ENCODE measurements at places on chromosomes 6 and 20.

GRCh38 chr6:13611715-13612114, 3.4 kb upstream of the NOL7 start:
- no peak for DNase-seq

DNA sequence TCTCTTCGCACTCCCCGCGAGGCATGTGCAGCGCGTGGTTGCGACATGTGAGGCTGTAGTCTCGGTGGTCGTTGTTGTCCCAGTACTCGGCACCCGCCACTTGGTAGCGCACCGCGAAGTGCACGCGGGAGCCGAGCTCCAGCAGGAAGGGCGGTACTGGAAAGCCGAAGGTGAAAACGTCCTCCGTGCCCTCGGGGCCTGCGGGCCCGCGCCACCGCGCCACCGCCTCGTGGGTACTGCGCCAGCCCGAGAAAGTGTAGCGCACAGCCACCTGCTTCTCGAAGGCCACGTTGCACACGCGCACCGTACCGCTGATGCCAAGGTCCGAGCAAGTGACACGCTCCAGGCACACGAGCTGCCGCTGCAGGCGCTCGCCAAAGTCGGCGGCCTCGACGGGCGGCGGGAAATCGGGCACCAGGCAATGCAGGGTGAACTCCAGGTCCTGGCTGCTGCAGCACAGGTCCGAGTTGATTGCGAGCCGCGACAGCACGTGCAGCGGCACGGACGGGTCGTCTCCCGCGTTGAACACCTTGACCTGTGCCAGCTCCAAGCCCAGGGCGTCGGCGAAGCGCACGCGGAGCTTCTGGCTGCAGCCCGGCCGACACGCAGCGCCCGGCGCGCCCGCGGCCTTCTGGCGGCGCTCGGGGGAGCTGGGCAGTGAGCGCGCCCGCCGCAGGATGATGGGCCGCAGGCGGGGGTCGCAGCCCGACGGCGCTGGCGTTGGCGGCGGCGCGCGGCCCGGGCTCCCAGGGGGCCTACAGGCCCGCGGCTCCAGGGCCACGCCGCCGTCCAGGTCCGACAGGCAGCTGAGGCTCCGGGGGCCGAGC, 840 bp downstream of the PPP1R3D start:
- no peak for DNase-seq

GRCh38 chr20:53162251-53162835, 190.2 kb downstream of the TSHZ2 start:
- DNase-seq = peak; percentile 79

GRCh38 chr6:14735956-14736486, 509.8 kb upstream of the JARID2 start:
- no peak for DNase-seq

GRCh38 chr6:15243910-15244619, 1.8 kb upstream of the JARID2 start:
- DNase-seq = no peak

DNA sequence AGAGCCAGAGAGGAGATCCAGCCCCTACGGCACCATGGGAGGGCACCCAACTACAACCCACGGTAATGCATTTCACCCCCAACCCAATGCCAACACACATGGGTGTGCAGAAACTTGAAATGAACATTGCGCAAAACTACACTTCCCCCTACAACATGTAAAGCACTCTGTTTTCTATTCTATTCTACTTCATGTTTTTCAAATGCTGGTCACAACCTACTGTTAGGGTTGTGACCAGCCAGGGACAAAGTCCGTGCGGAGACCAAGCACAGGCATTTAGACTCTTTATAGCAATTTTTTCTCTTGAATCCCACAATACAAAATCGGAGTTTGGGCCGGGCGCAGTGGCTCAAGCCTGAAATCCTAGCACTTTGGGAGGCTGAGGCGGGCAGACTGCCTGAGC, 90.6 kb downstream of the MRPL14 start:
- no peak for DNase-seq

- no peak for DNase-seq
Measured at GRCh38 chr20:44594730-44595129, 12.4 kb downstream of the PKIG start.
